ENCODE measurements at places on chromosomes 4 and X.
A peak's percentile ranks its signal among the peaks of the same experiment; 100 is the strongest.

GRCh38 chrX:72715546-72715945 is 1.4 kb upstream of the PHKA1 start:
- no peak for DNase-seq

- no peak for DNase-seq
Measured at GRCh38 chr4:98374643-98375042, 113.5 kb downstream of the RAP1GDS1 start.

GRCh38 chrX:136227948-136228838 is 23.0 kb downstream of the MAP7D3 start:
- peak; percentile 54 for DNase-seq

- no peak for DNase-seq
Measured at GRCh38 chr4:156963419-156963818, 8.2 kb downstream of the PDGFC start.

DNA sequence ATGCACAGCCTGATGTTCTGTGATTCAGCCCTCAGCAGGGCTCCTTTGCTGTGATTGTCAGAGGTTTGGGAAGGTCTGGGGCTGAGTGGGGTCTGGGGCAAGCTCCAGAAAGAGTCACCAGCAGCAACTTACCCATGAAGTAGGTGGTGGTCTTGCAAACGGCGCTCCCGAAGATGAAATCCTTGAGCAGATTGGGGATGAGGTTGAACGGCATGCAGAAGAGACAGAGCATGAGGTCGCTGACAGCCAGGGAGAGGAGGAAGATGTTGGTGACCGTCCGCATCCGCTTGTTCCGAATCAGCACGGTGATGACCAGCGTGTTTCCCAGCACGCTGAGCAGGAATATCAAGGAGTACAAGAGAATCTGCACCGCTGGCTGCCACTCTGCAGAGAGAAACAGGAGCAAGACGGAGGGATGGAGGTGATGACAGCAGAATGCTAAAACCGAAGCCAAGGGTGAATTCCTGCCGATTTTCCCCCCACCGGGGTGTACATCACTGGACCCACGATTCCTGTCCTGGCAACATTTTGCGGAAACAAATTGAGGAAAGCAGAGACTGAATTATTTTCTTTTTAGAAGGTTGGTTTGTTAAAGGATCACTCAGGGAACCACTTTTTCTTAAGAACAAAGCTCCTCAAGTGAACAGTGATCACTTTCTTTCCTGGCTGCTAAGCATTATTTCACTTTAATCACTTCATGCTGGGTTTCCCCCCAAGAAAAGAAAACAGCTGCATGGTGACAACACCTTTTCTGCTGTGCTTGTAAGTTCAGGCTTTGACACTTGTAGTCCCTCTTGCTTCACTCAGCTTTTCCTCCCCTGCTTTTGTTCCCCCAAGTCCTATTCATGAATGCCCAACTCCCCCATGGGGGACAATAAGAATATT is 941 bp downstream of the CCKAR start:
- DNase-seq: no peak
